Mammary epithelial cell (primary cell): ENCODE measurements at places on chromosomes 12 and 14. TPM values are rescaled to one million over a fixed set of nuclear protein-coding genes. Genes with fewer than 3 reads are reported as not detected.
A peak's percentile ranks its signal among the peaks of the same experiment; 100 is the strongest.

GRCh38 chr12:94074216-94074979 is 74.0 kb upstream of the PLXNC1 start:
- DNase-seq, result no peak

GRCh38 chr14:79740066-79740601 is 471.2 kb downstream of the DIO2 start:
- DNase-seq, result no peak

GRCh38 chr14:103019826-103020225 is 37.5 kb downstream of the CDC42BPB start:
- no peak for DNase-seq

DNA sequence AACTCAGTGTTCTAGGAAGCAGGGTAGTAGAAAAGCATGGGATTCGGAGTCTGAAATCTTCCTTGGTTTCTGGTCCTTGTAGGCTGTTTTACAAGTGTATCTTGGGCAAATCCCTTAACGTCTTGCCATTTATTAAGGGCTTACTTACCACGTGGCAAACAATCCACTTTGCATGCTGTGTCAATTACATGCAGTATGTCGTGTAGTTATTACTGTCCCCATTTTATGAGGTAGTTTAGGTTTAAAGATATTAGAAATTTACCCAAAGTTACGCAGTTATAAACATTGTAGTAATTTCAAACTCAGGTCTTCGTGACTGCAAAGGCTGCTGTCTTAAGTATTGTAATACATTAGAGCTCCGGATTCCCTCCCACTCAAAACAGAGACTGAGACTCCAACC is 1.5 kb upstream of the NOVA1 start:
- DNase-seq, result no peak

DNA sequence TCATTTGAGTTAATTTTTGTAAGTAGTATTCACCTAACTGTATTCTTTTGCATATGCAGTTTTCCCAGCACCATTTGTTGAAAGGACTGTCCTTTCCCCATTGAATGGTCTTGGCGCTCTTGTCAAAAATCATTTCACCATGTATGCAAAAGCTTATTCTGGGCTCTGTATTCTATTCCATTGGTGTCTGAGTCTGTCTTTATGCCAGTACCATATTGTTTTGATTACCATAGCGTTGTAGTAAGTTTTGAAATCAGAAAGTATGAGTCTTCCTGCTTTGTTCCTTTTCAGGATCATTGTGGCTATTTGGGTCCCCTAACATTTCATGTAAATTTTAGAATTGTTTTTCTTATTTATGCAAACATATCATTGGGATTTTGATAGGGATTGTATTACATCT is 508.7 kb upstream of the RGS6 start:
- no peak for DNase-seq

DNA sequence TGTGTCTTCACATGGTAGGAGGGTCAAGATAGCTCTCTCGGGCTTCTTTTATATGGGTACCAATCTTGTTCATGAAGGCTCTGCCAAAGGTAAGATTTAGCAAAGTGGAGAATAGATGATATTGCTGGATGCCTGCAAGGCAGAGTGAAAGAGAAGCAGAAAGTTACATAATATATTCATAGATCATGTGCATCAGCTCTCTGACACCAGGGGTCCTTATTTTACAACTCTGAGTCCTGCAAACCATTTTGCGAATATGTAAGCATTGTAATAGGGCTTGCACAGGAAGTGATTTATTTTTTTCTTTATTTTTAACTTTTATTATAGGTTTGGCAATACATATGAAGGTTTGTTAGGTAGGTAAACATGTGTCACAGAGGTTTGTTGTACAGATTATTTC is 31.8 kb downstream of the CRADD start:
- no peak for DNase-seq

DNA sequence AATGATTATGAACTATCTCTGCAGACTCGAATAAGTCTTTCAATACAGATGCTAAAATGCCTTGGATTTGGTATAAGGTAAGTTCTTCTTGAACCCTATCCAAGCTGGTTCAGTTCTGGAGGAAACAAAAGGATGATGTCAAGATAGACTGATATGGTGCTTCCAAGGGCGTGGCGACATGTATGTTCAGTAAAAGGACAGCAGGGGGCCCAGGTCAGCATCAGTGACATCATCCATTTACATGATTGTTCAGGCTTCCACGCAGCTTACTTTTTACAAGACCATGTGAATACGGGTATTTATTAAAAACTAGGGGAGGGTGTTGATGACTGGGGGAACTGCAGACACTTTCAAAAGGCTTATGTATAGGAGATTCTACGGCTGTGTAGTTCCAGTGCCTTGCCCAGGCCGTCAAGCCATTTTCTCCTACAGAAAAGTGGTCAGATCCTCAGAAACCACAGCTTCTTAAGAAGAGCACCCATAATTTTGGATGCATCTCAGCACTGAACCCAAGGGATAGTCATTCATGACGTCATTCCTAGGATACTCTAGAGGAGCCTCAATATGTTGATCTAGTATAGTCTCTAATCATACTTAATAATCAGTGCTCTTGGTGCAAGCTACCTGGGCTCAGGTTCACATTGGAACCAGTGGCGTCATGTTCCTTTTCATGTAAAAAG is 527.7 kb downstream of the FUT8 start:
- DNase-seq, result no peak

- no peak for DNase-seq
These were observed 28.0 kb downstream of the TXNRD1 start for GRCh38 chr12:104243551-104243950.

DNA sequence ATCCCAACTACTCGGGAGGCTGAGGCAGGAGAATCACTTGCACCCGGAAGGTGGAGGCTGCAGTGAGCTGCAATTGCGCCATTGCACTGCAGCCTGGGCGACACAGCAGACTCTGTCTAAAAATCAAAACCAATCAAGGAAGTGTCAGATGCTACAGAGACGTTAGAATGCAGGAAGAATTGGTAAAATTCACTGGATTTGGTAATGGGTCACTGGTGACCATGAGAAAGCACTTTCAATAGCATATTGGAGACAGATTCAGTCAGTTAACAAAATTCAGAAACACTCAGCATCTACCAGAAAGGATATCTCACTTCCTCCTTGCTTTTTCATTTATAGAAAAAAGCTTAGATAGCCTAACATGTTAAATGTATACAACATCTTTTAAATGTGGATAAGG is 17.5 kb downstream of the BIN2 start:
- no peak for DNase-seq

DNA sequence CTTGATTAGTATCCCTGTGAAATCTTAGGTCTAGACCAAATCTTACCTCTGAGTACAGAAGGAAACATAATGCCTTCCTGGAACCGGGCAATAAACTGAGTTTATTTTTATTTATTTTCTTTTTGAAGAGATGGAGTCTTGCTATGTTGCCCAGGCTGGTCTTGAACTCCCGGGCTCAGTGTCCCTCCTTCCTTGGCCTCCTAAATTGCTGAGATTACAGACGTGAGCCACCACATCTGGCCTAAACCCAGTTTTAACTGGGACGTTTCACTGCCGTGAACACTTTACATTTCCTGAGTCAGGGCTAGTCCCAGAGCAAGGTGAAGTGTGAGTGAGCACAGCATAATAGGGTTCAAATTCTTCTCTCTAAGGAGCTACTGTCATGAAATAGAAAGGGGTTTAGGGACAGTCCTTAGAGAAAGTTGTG is 671 bp downstream of the GUCY2C start:
- DNase-seq, result no peak

DNA sequence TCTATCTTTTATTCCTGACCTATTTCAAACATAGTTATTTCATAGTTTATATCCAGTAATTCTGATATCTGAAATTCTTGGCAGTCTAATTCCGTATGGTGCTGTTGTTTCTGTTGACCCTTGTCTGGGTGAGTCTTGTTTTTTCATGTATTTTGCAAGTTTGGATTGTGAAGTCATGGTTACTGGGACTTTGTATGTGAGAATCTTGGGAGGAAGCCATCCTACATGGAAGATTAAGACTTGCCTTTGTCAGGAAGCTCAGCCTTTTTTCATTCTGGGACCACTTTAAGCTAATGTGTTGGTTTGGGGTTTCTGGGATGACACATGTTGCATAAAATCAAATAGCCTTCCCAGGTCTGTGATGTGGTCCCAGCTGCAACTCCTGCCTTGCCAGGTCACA is 191.6 kb upstream of the E2F7 start:
- no peak for DNase-seq

GRCh38 chr12:115953450-115953849 is 324.0 kb downstream of the MED13L start:
- no peak for DNase-seq

DNA sequence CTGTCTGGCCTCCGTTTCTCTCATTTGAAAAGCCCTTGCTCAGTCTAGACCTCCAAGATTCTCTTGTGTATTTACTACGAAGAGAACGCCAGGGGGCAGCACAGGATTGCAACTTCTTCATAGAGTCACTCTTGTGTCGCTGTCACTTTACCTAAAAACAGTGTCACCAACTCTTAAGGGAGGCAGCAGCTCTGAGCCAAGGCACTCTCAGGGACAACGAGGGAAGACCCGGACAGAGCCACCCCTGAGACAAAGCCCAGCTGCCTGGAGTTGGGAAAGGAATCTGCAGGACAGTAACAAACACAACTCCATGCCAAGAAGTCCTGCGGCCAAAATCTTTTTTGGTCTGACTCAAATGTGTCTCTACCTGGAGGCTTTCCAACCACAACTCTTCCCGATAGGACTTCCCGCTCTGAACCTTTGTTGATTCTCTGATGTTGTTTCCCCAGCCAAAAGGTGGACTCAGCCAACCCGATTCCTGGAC is 9.6 kb upstream of the RPAP3 start:
- DNase-seq, result peak; percentile 77

- no peak for DNase-seq
These were observed 112.6 kb upstream of the TMCC3 start for GRCh38 chr12:94762943-94763342.

- peak; percentile 59 for DNase-seq
These were observed 64.5 kb upstream of the MANSC4 start for GRCh38 chr12:27844366-27845090.

DNA sequence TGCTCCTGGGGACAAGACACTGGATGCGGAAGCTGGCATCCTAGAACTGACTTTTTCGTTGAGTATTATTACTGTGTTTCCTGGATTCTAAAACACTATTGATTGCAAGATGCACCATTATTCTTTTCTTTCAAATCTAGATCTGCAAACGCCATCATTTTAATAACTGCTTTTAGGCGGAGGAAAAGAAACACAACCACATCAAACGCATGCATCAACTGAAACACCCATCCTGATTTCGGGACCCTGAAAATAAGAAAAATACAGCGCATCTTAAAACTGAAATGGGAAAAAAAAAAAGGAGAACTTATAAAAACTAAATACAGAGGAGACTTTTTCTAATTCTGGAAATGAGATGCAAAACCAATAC is 103.7 kb upstream of the MAX start:
- DNase-seq, result no peak

DNA sequence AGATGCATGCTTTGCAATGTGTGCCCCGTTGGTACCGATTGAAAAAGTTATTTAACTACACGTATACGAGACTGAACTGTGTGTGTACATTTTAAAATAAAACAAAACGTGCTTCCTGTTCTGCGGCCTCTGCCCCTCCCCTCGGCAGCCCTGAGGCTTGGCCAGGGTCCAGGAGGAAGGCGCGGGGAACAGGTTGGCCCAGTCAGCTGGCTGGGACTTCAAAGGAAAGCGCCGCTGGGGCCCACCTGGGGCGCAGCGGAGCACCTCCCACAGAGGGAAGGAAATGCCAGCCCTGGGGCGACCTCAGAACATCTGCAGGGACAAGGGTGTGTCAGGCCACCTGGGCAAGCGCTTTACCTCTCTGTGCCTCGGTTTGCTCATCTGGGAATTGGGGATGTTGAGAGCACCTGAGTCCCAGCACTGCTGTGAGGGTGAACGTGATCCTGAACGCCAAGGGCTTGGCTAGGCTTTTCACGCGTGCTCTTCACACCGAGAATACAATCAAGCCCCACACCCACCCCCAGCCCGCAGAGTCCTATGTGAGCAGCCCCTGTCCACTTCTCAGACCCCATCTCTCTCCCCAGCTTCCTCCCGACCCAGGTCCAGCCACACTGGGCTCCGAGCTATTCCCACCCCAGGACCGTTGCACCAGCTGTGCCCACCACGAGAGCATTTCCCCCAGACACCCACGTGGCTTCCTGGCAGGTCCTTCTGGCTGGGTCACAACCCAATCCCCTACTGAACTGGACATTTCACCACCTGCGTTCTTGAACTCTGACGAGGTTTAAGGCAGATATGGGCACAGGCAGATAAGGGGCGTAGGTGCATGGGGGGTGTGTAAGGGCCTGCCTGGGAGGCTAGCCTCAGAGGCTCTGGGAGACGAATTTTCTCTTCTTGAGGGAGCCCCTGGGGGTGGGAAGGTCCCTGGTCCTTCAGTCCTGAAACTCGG is 41.9 kb upstream of the NCOR2 start:
- DNase-seq, result peak; percentile 82

DNA sequence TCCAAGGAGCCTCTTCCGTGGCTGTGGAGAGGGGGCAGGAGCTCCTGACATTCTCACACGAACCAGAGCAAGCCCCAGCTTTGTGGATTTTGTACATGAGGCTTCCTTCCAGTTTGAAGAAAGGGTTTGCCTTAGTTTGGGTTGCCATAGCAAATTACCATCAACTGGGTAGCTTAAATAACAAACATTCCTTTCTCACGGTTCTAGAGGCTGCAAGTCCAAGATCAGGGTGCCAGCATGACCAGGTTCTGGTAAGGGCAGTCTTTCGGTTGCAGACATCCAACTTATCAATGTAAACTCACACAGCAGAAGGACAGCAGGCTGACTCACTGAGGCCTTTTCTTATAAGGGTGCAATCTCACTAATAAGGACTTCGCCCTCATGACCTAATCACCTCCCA is 25.9 kb upstream of the STAB2 start:
- peak; percentile 66 for DNase-seq

DNA sequence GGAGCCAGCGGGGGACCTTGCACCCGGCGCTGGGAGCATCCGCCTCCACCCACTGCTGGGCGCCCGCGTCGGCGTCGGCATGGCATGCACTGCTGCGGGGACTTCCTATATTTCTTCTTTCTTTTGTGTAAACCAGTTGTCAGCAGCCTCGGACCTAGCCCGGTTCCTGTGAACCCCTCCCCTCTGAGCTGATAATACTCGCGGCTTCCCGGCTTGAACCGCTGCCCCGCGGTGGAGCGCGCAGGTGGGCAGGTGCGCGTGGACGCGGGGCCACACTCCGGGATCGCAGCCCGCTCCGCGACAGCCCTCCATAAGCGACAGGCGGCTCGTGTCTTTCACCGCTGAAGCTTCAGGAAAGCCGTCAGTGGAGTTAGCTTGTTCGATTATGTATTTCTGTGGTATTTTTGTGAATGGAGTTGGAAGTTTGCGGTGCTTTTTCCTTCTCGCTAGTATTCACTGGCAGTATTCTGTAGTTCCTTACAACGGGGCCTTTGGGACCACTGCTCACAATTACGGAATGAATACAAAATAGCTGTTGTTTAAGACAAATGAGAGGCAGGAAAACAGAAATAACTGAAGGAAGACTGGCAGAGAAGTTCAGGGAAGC is 870 bp downstream of the BMAL2 start:
- DNase-seq, result peak; percentile 68

Gene KCNH5
- 0.27 TPM in 1 of 2 replicates, not detected in the other for total RNA-seq

Gene STXBP6
- total RNA-seq, result 0.17 TPM

Gene USP44
- total RNA-seq, result 0.67 TPM

Gene ANAPC7
- 35.8 TPM for total RNA-seq

Gene RTN1
- total RNA-seq, result 0.17 TPM

Gene DHRS2
- total RNA-seq, result not detected
